Activated CD4-positive, CD25-positive, alpha-beta regulatory T cell (primary cell): ENCODE measurements at places on chromosomes 11 and 22.

DNA sequence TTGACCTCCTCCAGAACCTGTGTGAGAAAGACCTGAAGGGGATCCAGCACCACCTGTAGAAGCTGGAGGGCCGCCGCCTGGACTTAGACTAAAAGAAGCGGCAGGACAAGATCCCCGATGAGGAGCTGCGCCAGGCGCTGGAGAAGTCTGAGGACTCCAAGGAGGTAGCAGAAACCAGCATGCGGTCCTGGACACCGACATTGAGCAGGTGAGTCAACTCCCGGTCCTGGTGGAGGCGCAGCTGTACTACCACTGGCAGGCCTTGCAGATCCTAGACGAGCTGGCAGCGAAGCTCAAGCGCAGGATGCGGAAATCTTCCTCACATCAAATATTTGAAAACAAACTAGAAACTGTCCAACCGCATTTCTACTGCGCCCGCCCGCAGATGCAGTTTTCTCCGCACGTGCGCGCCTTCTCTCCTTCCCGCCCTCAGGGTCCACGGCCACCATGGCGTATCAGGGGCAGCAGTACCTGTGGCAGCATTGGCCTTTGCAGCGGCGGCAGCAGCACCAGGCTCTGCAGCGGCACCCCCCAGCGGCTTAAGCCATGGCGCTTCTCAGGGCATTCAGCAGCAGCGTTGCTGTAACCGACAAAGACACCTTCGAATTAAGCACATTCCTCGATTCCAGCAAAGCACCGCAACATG, 10.2 kb downstream of the CLDN25 start:
- no peak for DNase-seq

DNA sequence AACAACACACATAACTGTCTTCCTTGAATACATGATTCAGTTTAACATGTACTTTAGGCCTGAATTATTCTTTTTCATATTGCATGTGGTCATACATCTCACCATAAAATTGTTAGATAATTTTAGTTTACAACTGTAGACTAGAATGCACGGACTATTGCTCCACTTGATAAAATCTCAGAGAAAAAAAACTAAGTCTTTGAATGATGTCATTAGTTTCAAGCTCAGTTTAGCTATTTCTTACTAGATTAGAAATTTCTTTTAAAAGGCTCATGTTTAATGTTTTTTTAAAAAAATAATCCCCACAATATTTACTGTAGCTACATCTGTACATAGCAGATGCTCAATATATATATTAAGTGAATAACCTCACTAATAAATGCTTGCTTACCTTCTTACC, 5.1 kb downstream of the RSF1 start:
- DNase-seq = no peak

DNA sequence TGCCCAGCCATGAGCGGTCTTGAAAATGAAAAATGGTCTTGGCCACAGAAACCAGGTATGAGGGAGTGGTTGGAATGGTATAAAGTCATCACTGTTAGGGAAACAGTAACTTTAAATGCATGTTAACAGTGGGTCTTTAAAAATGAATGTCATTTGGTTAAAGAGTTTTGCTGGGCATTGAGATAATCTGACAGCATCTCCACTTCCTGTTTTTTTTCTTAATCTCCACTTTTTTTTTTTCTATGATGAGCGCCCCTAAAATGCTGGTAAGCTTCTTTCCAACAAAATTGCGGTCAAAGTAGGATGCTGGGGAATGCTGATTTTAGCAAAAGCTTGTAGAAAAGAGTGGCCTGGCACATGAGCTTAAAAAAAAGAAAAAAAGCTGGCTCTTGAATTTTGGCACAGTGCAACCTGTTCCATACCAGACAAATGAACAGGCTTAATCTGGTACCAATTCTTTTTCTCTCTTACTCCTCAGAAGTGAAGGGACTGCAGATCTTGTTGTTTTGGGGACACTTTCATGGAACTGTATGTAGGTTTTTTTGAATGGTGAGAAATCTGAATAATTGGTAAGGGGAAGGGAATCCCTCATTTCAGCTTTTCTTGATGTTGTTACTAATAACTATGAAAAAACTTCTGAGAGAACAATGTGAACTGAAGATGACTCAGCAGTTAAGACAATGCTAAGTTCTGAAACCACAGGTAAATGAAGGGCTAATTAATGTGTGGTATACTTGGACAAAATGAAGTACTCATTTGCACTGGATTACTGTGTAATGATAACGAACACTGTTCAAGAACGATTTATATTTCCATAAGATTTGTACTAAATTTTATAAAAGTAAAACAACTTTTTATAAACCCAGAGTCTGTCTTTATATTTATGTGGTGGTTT, 3.1 kb upstream of the ARHGEF12 start:
- DNase-seq = no peak

DNA sequence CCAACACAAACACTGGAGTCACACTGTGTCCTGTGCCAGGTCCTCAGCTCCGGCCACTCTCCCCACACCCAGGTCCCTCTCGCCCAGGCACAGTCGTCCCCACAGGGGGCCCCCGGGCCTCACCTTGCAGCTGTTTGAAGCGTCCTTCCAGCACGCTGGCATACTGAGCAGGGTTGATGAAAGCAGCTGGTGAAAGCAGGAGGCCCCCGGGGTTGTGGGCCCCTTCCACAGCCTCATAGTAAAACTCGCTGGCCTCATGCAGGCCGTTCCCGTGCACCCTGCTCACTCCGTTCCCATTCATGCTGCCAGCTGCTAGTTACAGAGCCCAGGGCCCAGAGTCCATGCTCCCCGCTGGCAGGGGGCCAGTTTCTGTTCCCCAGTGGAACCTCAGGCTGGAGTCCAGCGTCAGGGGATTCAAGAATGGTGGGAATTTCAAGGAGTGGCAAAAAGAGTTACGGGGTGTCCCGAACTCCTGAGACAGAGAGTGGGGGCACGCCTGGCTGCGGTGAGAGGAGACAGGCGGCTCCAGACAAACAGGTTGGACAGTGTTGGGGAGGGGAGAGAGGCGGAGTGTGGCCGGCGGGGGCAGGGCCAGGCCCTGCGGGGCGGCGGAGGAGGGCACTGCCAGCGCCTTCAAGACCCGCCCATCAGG, 10.6 kb downstream of the SPTBN2 start:
- DNase-seq = no peak

- no peak for DNase-seq
Observed at GRCh38 chr11:35227576-35228327, 88.8 kb downstream of the CD44 start.

GRCh38 chr22:16847271-16847670, 22.1 kb upstream of the XKR3 start:
- no peak for DNase-seq

DNA sequence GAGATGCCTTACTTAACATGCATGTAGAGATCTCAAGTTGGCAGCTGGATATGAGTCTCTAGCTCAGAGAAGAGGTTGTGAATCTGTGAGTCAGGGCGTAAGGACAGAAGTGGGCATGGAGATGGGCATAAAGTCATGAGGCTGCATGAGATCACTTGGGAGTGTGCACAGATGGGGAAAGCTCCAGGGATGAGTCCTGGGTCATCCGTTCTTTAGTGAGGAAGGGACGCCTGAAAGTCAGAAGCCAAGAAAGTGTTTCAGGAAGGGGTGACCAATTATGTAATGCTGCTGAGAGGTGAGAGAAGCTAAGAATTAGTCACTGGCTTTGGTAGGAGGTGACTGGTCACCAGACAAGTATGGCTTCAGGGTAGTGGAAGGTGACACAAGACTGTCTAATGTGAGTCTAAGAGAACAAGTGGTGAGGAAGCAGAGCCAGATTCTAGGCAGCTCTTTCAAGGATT, 6.7 kb downstream of the ACP2 start:
- no peak for DNase-seq

GRCh38 chr22:35330258-35330861, 30.7 kb downstream of the TOM1 start:
- peak; percentile 30 for DNase-seq

DNA sequence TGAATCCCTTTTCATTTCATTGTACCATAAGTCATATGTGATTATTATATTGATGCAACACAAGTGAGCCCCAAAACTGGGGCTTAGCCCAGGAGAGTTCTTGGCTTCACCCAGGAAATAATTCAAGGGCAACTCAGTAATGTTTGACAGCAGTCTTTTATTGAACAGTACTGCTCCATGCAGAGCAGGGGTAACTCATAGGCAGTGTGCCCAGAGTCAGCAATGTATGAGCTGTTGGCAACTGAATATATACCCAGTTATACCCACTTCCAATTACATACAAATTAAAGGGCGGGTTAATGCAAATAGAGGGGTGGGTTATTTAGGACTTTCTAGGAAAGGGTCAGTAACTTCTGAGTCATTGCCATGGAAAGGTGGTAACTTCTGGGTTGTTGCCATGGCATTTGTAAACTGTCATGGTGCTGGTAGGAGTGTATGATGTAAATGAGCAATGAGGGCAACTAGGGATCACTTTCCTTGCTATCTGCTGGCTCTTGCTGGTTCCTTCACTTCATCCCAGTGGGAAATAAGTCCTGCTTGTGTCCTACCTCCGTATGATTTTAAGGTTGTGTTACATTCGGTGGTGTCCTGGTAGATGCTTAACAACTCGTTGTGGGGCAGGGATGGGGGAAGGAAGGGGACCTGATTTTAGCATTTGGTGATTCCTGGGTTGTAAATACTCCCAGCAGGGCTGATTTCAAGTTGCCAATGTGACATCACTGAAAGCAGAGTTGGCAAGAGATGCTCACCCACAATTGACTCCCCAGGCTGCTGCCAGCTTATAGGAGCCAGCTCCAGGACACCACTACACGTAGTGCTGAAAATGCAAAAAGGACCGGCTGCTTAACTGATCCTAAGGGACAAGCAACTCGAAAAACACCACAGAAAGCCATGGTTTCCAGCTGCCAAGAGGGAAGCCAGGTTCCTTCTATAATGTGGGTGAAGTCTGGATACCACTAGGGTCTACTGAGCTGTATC, 70.1 kb downstream of the SYT9 start:
- DNase-seq = no peak

DNA sequence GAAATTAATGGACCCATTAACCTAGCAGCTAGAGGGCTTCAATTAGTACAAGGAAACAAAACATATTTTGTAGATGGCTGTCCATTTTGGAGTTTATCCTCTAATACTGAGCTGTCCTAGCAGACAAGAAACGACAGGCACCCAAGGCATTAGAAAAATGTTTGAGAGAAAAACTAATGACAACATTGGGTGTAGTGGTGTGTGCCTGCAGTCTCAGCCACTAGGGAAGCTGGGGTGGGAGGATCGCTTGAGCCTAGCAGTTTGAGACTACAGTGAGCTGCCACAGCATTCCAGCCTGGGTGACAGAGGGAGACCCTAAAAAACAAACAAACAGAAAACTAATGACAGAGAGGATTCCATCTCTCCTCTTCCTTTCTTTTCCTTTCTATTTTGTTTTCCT, 1.5 kb downstream of the A4GALT start:
- DNase-seq = no peak
